SHP77 (cell line): ENCODE measurements at places on chromosomes 1 and 21.
A peak's percentile ranks its signal among the peaks of the same experiment; 100 is the strongest.

GRCh38 chr1:224203243-224204016, 20.4 kb downstream of the DEGS1 start:
- no peak for DNase-seq

- no peak for DNase-seq
Measured at GRCh38 chr21:31897311-31897710, 24.5 kb downstream of the HUNK start.

GRCh38 chr1:155569988-155570592, 7.5 kb upstream of the ASH1L start:
- no peak for DNase-seq

DNA sequence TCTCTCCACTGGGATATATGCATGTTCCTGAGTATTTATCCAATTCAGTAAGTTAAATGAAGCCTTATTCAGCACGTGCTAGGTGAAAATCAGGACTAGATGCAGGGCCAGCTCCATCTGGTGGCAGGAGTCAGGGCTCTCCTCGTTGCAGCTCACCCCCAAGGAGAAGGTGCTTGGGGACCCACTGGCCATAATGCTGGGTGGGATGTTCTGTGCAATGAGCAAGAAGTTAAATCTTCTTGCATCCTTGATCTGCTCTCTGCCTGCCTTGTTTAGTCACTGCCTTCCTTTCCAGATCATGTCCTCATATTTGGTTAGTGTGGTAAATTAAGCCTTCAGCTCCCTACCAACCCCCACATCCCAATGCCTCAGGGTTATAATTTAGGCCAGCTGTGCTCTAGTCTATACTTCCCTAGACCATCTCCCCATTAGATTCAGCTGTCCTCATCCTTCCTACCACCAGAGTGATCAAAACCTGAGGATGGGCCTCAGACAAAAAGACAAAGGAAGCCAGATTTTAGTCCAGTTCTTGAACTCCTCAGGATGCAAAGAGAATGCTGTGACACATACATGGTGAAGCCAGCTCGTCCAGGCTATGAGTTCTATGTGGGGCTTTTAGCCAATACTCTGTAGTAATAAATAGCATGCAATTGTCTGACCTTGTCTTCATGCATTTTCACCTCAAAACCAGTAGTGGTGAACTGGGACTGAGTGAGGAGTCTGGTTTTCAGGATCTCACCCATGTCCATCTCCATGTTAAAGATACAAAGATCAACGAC, 55.9 kb downstream of the SEC16B start:
- DNase-seq = peak; percentile 14

GRCh38 chr1:207863893-207864535, 46.9 kb downstream of the CD34 start:
- DNase-seq = no peak
